ENCODE measurements at places on chromosomes 2 and 18.

DNA sequence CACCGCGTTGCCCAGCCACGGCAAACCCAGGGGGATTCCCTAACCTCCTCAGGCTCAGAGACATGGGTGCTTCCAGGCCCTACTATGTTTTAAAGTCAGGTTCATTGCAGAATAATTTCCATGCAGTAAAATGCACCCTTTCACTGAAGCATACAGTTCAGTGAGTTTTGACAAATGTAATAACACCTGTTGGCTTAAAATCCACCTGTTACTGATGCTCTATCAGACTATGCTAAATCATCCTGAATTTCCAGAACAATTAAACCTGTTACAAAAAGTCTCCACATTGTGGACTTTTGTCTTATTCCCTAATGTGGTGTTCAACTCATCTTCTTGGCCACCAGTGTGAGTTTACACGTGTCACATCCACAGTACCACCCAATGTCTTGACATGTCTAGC lies 147.0 kb upstream of the ACAA2 start:
- DNase-seq: no peak

DNA sequence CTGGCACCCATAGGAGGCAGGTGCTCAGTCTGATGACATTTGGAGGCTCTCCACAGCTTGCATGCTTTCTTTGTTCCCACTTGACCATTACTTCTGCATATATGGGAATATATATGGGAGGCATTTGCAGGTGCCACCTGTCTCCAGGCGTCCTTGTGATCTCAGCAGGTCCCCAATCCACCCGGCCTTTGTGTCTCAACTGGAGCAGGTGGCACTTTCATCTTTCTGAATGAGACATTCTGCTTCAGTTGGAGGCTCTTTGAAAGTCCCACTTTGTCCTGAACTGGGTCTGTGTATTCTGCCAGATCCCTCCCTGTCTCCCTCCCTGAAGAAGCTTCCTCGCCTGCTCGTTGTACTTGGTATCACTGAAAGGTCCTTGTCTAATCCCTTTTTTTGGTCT lies 318.1 kb upstream of the EPAS1 start:
- no peak for DNase-seq

- DNase-seq: no peak
Observed at GRCh38 chr2:199907008-199907714, 3.9 kb upstream of the C2orf69 start.

DNA sequence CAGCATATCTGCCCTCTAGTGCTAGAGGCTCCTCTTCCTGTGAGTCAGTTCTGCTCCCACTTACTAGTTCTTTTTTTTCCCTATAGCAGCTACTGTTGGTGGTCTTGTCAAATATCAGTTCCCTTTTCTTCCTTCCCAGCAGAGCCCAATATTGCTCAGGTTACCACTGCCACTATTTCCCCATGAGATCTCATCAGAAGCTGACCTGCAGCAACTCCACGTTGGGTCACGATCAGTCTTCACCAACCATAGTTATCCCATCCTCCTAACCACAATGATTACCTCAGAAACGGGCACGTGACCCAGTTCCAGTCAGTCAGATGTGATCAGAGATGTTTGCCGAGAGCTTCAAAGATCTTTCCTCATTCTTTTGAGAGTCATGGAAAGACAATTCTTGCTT lies 59.7 kb upstream of the CAPN13 start:
- no peak for DNase-seq

DNA sequence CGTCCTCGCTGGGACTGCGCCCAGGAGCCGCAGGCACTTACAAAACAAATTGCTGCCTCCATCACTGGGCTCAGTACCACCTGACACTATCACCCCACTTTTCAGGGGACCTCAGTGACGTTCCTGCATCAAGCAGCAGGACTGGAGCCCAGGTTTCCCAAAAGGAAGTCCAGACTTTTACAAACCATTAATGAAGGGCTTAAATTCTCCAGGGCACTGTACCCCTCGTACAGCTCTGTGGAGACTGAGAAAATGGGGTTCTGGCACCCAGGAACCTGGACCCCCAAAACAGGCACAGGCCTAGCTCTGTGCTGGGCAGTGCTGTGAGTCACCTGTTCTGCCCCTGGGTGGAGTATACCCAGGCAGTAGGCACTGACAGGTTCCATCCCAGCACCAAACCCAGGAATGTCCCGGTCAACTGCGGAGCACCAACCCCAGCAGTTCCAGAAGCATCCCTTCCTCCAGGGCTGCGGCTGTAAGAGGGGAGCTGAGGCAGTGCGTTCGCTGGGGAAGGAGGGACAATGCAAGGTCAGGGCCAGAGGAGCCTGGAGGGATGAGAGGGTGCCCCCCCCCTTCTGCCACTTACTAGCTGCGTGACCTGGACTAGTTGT lies 24.6 kb upstream of the NOTO start:
- DNase-seq: no peak

DNA sequence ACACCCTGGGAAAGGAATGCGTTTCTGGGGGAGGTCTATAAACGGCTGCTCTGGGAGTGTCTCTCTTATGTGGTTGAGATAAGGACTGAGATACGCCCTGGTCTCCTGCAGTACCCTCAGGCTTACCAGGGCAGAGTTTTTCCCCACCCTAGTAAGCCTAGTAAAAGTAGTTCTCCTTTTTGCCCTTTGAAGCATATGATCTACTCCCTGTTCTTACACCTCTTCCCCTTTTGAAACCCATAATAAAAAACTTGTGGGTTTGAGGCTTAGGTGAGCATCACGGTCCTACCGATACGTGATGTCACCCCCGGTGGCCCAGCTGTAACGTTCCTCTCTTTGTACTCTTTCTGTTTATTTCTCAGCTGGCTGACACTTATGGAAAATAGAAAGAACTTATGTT lies 97.4 kb downstream of the FSIP2 start:
- no peak for DNase-seq
